Omental fat pad (tissue), 4 donors: ENCODE measurements at places on chromosomes 4 and X.

DNA sequence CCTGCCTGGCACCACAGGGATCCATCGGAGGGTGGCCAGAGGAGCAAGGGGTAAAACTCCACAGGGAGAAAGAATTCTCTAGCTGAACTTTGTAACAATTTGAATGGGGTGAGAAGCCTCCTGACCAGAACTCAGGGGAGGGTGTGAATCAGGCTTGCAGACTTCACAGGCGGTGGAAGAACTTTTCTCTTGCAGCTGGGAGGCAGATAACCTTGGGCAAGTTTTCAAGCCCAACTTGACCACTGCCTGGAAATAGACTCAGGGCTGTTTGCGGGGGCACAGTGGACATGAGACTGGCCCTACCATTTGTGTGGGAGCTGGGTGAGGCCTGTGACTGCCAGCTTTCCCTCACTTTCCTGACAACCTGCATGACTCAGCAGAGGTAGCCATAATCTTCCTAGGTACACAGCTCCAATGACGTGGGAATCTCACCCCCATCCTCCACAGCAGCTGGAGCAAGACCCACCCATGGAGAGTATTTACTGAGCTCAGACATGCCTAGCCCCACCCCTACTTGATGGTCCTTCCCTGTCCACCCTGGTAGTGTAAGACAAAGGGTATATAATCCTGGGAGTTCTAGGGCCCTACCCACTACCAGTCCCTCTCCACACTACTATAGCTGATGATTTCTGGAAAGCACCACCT is 210.0 kb upstream of the AGTR2 start:
- DNase-seq: no peak

DNA sequence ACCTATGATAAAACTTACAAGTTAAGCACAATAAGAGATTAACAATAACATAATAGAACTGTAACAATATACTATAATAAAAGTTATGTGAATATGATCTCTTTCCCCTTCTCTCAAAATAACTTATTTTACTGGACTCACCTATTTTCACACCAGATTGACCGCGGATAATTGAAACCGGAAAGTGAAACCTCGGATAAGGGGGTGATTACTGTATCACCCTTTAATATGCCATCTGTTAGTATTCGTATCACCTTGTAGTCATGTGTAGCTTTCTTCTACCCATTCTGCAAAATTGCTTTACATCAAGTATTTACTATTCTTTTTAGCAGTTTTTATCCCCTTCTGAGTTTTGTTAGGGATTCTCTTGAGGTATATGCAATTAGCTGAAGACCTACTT is 1.8 kb downstream of the SPCS3 start:
- DNase-seq: no peak

GRCh38 chr4:90330546-90330945 is 203.4 kb downstream of the CCSER1 start:
- DNase-seq: no peak

DNA sequence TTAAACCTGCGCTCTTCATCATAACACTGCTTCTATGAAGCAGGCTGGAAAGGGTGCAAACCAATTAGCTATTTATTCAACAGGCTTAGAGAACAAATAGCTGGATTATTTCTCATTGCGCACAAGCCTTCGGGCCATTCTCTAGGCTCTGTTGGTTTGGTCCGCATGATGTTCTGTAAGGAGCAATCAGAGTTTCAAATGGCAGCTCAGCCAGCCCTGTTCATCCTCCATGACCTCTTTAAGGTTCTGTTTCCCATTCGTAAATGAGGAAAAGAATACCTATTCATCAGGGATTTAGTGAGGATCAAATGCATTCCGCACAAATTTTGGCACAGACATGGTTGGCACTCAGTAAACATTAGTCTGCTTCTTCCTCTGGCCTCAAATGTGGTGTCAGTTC is 15.5 kb upstream of the GPM6A start:
- DNase-seq: no peak

GRCh38 chr4:59484944-59485343 is 1715.2 kb upstream of the ADGRL3 start:
- DNase-seq: no peak

- no peak for DNase-seq
These were observed 56.8 kb downstream of the TRPC5 start for GRCh38 chrX:112025753-112026152.

- DNase-seq: no peak
These were observed 25.8 kb downstream of the USP9X start for GRCh38 chrX:41110801-41111625.

GRCh38 chrX:13876652-13877051 is 59.8 kb upstream of the GPM6B start:
- DNase-seq: no peak

DNA sequence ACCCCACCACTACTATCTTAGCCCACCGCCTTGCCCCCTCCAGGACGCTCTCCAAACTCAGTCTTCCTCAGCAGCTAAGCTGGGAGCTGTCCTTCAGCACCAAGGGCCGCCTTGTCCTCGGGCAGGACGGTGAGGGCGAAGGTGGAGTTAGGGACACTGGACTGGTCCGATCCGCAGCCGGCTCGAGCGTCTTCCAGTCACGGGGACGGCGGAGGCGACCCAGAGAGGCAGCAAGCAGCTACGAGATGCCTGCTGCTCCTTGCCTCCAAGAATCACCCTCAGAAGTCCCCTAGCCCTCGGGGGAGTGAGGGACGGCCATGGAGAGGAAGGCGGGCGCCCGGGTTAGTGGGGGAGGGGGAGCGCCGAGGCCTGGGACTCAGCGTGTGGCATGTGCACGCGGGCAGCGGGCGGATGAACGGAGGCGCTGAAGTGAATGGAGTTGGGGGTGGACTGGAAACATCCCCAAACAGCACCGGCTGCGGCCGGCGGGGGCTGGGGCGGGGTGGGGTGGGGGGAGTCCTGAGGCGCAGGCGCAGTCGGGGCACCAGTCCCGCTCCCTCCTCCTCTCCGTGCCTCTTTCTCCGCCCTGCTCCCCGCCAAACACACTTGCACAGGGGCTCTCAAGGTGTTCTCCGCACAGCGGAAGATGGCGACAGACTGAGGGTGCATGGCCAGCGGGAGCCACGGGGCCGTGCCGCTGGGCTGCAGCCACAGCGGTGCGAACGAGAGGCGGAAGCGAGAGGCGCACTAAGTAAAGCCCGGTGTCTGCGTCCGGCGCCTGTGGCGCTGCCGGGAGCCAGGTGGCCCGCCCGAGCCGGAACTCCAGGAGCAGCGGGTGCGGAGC is at the start of gene NALF2:
TSS of gene NALF2 (plus strand) at position 545 of the 844 bp plus-strand sequence. CDS start 957 bp downstream, outside the sequence.
- no peak for DNase-seq

- DNase-seq: no peak
These were observed 31.5 kb downstream of the BMP3 start for GRCh38 chr4:81062001-81062400.

DNA sequence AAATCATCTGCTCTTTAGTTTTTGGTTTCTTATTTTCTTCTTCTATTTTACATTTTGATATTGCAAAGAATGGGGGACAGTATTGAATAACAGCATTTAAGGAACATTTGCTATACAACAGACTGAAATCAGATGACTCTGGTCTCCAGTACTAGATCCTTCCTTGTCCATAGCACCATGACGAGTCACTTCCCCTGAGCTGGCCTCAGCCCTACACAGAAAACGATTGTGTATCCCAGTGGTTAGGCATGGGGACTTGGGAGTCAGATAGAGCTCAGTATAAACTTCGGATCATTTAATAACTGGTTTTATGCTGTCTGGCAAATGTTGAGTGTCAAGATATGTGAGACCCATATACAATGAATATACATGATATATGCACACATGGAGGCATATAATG is 44.7 kb upstream of the BEX4 start:
- no peak for DNase-seq

- DNase-seq: no peak
These were observed 41.1 kb upstream of the STIM2 start for GRCh38 chr4:26819478-26820095.

DNA sequence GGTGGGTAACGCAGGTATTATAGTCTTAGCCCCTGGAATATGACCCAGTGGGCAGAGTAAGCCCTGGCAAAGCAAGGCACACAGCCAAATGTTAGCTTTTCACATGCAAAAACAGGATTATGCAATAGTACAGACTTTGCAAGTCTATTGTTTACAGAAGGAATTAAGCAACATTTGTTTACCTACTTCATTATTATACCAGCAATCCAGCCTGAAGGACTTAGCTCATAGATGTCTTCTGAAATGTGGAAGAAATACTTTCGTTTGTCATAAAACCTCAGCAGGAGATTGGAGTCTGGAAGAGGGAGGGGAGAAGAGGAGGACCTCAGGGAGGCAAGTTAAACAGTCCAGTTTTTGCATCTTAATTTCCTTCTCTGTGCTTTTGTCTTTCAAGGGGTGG is 226.7 kb upstream of the CENPE start:
- no peak for DNase-seq

DNA sequence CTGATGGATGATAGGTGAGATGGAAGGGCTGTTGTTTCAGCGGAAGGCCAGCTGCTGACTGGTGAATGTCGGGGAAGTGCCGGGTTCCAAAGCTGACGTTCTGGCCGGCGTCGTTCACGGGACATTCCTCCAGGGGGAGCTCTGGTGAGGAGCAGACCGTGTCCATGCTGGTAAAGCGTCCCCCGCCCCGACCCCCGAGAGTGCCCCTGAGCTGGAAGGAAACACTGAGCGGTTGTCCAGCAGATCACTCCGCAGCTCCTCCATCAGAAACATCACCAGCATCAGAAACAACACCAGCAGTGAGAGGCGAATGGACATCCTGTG is 18.6 kb upstream of the ADRA2C start:
- DNase-seq: no peak

GRCh38 chrX:68429216-68429615 is 4.1 kb downstream of the OPHN1 start:
- no peak for DNase-seq

- DNase-seq: no peak
These were observed 18.6 kb upstream of the SETD7 start for GRCh38 chr4:139574641-139575040.

DNA sequence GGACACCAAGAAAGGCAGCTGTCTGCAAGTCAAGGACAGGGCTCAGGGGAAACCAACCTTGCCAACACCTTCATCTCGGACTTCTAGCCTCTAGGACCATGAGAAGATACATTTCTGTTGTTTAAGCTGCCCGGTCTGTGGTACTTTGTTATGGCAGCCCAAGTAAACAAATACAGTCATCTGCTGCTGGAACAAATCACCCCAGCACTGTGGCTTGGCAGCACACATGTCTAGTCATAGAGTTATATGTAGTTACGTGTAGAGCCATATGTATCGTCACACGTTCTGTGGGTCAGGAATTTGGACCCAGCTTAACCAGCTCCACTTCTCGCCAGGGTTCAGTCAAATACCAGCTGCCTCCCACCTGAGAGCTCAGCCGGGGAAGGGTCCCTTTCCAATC is 2.5 kb downstream of the HTT-AS start:
- no peak for DNase-seq

- no peak for DNase-seq
These were observed 153.3 kb upstream of the TBL1X start for GRCh38 chrX:9311421-9312160.

GRCh38 chr4:138188406-138189084 is 53.6 kb downstream of the SLC7A11 start:
- DNase-seq: no peak

- DNase-seq: no peak
These were observed 49.4 kb downstream of the RTL9 start for GRCh38 chrX:110407910-110408545.

DNA sequence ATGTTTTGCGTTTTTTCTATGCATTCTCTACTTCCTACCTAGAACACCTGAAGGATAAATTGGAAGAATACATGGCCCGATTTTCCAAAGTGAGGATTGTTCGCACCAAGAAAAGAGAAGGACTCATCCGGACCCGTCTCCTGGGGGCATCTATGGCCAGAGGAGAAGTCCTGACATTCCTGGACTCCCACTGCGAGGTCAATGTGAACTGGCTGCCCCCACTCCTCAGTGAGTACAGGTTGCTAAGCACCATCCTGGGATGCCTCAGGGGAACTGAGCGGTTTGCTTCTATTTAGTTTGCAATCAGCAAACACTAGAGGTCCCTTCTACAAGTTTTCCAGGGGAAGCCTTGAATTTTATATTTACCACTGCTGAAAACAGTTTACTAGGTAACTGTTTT is 359.3 kb upstream of the GALNT7 start:
- DNase-seq: no peak

DNA sequence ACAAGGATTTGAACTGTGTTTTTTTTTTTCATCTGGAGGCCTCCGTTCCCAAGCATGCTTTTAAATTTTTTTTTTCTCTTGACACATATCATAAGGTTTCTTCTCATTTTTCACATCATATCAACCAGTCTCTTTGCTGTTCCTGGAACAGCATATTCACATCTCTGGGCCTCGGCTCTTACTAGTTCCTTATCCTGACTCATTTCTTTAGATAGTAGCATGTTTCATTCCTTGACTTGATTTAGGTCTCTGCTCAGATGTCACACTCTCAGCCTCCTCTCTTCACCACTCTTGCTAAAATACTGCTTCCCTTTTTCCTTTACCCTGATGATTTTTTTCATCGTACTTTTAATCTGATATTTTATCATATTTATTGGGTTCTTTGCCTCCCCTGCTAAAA is 976.4 kb upstream of the FTHL17 start:
- no peak for DNase-seq

GRCh38 chrX:1420371-1420770 is 28.5 kb upstream of the SLC25A6 start:
- no peak for DNase-seq

DNA sequence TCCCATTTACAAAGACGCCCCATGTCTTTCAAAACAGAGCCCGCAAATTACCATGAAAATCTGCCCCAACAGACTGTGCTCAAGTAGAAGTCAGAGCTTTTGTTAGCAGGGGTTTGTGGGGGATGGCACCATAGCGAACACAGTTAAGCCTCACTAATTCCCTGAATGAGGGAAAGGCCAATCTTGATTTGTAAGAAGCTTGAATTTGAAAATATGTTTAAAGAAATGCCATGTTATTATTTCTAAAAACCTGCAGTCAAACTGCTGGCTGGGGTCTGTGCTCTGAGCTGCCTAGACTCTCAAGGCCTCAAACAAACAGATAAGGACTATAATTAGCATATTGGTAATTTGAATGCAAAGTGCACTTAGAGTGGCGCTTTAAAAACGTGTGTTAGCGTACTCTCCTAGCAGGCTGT is 9.4 kb upstream of the PAK3 start:
- no peak for DNase-seq

GRCh38 chr4:72568959-72569718 is at the start of gene ADAMTS3:
TSS of gene ADAMTS3 (minus strand) at chr4:72569221. CDS start at chr4:72568762, 459 bp downstream.
- DNase-seq: peak; percentile 27

GRCh38 chr4:127997534-127998388 is 32.6 kb downstream of the ABHD18 start:
- DNase-seq: no peak

DNA sequence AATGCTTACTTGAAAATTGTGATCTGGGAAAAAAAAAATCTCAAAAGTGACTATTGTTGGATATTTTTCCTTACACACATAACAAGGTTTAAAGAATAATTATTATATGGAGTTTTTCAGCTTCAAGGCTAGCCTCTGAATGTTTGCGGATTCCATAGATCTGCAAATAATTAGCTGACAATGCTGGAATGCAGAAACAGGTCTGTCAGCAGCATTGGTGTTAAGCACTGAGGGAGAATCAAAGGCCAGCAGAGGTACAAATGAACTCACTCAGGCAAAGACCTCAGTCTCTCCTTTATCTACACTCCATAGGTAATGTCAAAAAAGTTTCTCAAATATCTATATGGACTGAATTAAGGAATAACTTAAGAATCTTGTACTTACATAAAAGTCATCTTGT is 35.1 kb downstream of the SMIM31 start:
- DNase-seq: no peak

GRCh38 chrX:11941571-11941970 is 183.5 kb downstream of the MSL3 start:
- no peak for DNase-seq

- no peak for DNase-seq
These were observed 35.3 kb upstream of the LGI2 start for GRCh38 chr4:25065932-25066590.
